ENCODE measurements at places on chromosomes 1 and 21.

DNA sequence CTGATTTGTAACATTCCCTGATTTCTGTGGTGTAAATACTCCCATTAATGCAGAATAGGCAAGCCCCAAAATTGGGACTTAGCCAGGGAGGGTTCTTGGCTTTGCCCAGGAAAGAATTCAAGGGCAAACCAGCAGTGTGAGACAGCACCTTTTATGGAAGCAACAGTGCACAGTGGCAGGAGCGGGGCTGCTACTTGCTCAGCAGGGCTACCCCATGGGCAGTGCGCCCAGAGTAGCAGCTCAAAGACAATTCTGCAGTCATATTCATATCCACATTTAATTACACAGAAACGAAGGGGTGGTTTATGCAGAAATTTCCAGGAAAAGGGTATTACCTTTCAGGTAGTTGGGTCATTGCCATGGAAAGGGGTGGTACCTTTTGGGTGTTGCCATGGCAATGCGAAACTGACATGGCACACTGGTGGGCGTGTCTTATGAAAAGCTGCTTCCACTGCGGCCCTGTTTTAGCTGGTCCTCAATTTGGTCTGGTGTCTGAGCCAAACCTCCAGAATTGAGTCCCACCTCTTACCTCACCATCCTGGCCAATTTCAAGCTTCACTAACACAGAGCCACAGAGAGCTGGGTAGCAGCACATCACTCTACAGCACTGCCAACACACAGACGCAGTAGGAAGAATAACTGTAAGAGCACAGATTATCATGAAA lies 35.9 kb downstream of the FHAD1 start:
- DNase-seq: no peak

- DNase-seq: no peak
Measured at GRCh38 chr1:20819818-20820217, 32.7 kb upstream of the HP1BP3 start.

GRCh38 chr1:22914156-22914555 lies 58.5 kb downstream of the LACTBL1 start:
- no peak for DNase-seq

DNA sequence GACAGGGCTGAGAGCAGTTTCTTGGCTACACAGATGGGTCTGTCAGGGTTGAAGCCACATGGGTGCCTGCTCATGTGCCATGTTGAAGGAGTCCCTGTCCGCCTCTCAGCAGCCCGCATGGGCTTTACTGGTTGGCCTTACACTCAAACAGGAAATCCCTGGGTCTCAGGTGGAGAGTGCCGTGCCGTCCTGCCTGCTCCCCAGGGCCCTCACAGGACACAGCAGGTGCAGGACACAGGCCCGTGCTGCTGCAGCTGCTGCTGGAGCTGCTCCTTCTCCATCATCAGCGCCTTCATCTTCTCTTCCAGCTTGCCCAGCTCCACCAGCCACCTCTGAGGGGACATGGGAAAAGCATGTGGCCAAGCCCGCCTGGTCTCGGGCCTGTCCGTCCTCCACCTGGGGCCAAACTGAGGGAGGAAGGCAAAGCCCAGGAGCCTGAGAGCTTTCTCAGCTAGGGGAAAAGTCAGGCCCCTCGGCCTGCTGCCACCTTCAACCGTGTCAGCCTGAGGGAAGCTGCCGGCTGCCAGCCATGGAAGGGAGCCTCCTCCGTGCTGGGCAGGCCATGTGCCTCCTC lies 5.5 kb downstream of the SLFNL1 start:
- no peak for DNase-seq

GRCh38 chr1:171460018-171460620 lies 25.2 kb upstream of the PRRC2C start:
- DNase-seq: no peak

DNA sequence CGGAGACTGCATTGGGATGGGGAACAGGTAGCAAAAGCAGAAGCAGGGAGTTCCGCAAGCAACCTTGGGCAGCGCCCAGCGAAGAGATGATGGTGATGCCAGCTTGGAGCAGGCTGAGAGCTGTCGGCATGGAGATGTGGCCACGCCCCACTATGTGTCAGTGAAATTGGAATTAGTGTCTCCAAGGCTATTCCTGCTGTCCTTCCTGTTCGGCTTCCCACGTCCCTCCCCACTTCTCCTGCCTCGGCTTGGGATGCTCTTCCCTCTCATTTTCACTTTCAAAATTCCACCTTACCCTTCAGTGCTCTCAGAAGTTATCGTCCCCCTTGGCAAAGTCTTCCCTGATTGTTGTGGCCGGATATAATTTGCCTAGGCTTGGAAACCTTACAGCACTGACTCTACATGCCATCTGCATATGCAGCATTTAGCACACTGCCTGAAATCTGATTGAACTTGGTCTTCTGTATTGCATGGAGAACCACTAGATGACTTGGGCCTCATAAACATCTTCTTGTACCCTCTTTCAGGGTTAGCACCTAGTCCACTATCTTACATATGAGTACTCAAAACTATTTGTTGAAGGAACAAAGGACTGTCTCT lies 270.7 kb upstream of the RUNX1 start:
- no peak for DNase-seq

- DNase-seq: no peak
Measured at GRCh38 chr1:116667078-116667574, 407 bp downstream of the IGSF3 start.

- DNase-seq: no peak
Measured at GRCh38 chr1:104092698-104093097, 343.0 kb downstream of the AMY1C start.

- DNase-seq: no peak
Measured at GRCh38 chr1:198858033-198858432, 219.2 kb downstream of the PTPRC start.

- DNase-seq: peak; percentile 66
Measured at GRCh38 chr1:27388337-27389005, 4.0 kb upstream of the GPR3 start.

- no peak for DNase-seq
Measured at GRCh38 chr1:150237746-150238145, 1.8 kb upstream of the ANP32E start.

DNA sequence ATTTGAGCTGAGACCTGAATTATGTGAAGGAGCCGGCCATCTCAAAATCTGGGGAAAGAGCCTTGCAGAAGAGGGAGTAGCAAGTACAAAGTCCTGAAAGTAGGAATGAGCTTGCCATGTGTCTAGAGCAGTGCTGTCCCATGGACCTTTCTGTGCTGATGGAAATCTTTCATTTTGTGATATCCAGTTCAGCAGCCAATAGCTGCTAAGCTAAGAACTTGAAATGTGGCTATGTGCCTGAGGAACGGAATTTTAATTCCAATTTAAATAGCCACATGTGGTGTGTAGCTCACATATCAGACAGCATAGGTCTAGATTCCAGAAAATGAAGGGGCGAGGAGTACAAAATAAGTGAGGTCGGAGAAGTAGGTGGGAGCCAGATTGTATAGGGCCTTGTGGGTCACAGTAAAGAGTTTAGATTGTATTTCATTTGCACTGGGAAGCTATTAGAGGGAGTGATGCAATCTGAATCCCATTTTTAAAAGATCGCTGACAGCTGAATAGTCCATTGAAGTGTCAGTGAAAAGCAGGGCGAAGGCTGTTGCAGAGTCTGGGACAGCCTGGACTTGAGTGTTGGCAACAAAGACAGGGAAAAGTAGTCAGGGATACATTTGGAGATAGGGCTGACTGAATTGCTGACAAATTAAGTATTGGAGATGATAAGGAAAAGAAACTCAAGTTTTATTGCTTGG lies 80.3 kb downstream of the TMEM200B start:
- DNase-seq: no peak

GRCh38 chr21:14453339-14454015 lies 70.5 kb upstream of the HSPA13 start:
- DNase-seq: no peak

GRCh38 chr1:179950651-179951050 lies 4.0 kb upstream of the CEP350 start:
- no peak for DNase-seq

- no peak for DNase-seq
Measured at GRCh38 chr1:231924180-231924579, 297.6 kb downstream of the DISC1 start.

- DNase-seq: no peak
Measured at GRCh38 chr1:18943914-18944572, 12.4 kb downstream of the IFFO2 start.

- no peak for DNase-seq
Measured at GRCh38 chr1:175840787-175841186, 97.4 kb upstream of the TNR start.

- DNase-seq: no peak
Measured at GRCh38 chr1:3120140-3120539, 51.1 kb downstream of the PRDM16 start.

- DNase-seq: peak; percentile 1
Measured at GRCh38 chr1:241639623-241640148, 483 bp downstream of the CHML start.

DNA sequence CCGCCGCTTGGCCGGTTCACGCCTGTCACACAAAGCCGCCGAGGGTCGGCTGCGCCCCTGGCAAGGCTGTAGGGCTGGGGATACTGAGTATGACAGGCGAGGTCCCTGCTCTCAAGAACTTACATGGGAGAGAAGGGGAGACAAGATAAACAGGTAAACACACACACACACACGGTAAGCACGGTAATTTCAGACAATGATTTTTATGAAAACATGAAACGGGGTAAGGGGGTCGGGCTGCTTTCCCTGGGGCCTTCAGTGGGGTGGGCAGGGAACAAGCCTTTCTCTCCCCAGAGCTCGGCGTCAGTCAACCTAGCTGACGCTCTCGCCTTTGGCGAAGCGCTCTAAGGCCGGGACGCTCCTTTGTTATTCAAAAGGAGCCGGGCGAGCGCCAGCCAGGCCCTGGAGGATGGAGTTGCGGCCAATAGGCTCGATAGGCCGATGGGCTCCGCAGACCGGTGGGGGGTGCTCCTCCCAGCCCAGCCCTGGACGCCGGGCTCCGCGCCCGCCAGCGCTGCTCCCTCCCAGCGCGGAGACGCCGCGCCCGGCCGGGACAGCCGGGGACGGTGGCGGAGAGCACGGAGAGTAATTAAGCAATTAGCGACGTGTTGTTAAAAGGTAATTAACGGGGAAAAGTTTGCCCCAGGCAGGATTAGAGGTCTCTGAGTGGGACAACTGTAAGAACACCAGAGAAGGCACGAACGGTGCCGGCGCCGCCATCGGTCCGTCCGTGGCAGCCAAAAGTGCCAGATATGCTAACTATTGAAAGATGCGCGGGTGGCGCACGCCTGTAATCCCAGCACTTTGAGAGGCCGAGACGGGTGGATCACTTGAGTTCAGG lies 950 bp upstream of the INKA2 start:
- DNase-seq: no peak

DNA sequence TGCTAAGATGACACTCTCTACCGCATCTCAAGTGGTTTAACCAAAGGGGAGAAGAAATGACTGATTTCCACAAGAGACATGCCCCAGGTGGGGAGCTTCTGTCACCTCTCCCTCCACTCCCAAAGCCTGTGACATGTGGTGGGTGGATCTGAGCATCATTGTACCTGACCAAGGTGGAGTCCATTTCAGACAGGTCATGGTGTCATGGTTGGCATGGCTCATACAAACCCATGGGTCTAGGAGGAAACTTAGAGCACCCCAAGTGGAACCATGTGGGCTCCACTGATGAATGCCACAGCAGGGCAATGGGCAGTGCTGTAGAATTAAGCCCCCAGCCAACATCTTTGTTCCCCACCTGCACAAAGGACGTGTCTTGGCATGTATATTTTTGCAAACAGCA lies 131.5 kb upstream of the EDN2 start:
- DNase-seq: no peak

GRCh38 chr1:209154912-209155311 lies 428.6 kb upstream of the CAMK1G start:
- no peak for DNase-seq

- DNase-seq: no peak
Measured at GRCh38 chr21:34199121-34199910, 125.9 kb downstream of the MRPS6 start.

- no peak for DNase-seq
Measured at GRCh38 chr1:86753700-86754099, 49.3 kb downstream of the SH3GLB1 start.

DNA sequence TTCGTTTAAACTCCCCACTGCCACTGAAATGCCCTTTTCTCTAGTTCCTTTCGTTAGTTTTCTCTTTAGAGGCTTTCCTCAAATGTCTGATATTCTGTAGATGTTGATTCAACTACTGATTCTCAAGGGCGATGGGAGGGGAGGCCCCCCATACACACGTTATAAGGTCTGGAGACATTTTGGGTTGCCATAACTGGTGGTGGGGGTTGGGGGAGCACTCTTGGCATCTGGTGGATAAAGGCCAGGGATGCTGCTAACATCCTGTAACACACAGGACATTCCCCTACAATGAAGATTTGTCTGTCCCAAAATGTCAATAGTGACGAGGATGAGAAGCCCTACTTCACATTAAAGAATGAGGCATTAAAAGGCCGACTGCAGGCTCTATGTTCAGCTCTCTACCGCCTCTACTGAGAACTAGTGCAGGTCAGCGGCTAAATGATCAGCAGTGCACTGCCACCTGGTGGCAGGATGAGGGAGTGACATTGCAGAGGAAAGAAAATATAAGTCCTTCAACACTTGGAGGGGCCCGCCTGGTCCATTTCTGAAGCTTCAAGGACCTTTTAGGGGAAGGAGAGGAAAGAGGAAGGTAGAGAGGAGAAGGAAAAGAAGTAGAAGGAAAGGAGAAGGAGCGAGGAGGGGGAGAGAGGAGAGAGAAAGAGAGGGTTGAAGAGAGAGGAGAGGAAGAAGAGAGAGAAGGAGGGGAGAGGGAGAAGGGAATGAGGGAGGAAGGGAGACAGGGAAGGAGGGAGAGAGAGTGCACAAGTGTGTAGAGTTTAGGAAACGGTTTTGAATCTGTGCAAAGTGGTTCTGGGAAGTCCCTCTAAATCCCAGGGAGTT lies 29.4 kb downstream of the ALG14 start:
- peak; percentile 74 for DNase-seq

GRCh38 chr1:231364192-231364591 lies 26.1 kb downstream of the SPRTN start:
- DNase-seq: no peak

GRCh38 chr1:23923592-23924499 lies 10.7 kb upstream of the CNR2 start:
- DNase-seq: no peak

DNA sequence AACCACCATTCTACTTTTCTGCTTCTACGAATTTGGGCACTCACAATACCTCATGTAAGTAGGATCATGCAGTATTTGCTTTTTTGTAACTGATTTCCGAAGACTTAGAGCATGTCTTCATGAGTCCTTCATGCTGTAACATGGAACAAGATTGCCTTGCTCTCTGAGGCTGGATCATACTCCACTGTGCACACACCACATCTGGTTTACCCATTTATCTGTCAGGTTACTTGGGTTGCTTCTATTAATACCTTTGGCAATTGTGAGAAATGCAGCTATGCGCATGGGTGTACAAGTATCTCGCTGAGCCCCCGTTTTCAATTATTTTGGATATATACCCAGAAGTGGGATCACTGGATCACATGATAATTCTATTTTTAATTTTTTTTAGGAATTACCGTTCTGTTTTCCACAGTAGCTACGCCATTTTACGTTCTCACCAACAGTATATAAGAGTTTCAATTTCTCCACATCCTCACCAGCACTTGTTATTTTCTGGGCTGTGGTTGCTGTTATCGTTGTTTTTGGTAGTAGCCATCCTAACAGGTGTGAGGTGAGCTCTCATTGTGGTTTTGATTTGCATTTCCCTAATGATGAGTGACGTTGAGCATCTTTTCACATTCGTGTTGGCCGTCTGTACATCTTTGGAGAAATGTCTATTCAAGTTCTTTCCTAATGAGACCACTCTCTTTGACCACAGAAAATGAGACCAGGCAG lies 10.7 kb upstream of the SLC2A5 start:
- DNase-seq: no peak
